ENCODE measurements at places on chromosomes 2 and 18.
A peak's percentile ranks its signal among the peaks of the same experiment; 100 is the strongest.

DNA sequence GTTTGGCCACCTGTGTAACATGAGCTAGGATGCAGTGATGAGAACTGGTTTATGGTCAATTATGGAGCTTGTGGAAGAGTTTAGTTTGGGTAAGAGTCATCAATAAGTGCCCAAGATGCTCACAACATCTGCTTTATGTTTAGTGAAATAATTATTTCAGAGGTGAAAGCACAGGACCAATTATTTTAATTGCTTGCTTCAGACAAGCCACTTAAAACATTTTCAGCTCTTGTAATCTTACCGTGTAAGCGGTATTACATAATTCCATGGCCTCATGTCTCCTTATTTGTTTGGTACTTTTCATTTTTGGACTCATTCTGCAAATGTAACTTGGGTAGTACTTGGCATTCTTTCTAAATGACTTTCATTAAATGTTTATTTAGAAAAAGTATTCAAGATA lies 5.4 kb downstream of the B3GNT2 start:
- DNase-seq: no peak

GRCh38 chr2:61478086-61478485 lies 7.2 kb upstream of the USP34 start:
- DNase-seq: no peak

DNA sequence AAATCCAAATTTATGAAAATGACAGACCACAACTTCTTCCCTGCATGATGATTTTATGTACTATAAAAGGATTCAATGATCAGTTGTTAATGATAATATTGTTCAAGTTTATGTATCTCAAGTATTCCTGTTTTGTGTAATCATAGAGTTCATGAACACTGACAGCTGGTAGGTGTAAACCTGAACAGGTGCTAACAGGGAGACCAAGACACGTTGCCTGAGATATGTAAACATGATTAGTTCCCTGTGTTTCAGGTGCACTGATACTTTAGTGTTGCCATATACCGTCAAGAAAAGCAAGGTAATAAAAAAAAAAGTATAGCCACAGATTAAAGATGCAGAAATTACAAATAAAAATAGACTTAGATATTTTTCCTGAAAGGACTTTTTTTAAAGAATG lies 131.8 kb downstream of the BAZ2B start:
- DNase-seq: no peak

DNA sequence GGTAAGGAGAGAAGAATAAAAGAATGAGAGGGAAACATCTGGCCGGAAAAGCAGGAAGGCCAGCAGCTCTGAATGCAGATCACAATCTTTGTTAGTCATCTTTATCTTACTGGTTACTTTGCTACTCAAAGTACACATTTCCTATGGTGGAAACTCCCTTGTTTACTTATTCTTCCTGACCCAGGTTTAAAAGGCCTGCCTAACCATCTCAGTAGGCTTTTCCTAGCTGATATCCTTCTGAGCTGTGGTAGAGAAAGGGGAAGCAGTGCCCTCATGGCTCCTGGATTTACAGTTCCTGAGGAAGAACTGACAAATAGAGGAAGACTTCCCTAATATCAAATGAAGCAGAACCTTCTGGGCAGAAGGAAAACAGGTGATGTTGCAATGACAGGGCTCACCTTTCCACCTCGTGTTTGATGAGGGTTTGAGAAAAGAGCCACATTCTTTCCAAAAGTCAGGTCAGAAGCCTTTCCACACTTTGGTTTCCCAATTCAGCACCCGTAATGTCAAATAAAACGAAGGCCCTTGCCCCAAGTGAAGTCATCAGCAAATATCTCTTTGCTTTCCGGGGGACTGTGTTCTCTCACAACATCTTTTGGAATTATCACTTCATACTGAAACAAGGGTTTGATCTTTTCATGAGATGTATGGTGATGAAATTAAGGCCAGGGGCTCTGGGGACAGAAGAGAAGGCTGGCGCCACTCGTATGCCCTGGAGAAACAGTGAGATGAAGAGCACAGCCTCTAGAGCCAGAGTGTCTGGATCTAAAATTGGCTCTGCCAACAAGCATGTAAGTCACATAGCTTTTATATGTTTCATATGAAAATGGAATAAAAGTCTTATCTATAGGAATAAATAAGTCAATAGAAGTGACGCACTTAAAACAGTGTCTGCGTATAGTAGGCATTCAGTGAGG lies 26.7 kb upstream of the APOB start:
- no peak for DNase-seq

DNA sequence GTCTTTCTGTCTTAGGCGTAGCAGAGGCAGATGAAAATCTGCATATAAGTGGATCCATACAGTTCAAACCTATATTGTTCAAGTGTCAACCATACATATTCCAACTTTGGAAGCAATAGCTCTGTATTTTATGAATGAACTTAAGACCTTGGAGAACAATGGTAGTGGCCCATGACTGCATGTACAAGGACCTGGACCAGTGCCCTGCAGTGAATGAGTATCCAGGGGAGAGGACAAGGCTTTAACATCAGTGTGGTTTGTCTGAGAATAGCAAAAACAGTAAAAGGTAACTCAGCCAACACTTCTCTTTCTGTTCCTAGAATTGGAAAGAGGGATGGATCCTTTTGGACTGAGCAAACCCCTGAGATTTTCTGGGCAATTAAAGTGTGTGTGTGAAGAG lies 230.8 kb upstream of the LINC00305 start:
- DNase-seq: no peak

- no peak for DNase-seq
Observed at GRCh38 chr2:221477714-221478484, 94.2 kb downstream of the EPHA4 start.

- DNase-seq: no peak
Observed at GRCh38 chr2:126826491-126826890, 72.2 kb upstream of the TEX51 start.

GRCh38 chr18:54684784-54685183 lies 93.7 kb downstream of the DYNAP start:
- no peak for DNase-seq

GRCh38 chr18:21599585-21600525 lies 649 bp downstream of the ESCO1 start:
- no peak for DNase-seq

GRCh38 chr2:73091164-73091563 lies 19.7 kb upstream of the SFXN5 start:
- no peak for DNase-seq

GRCh38 chr18:4060427-4061281 lies 394.5 kb downstream of the DLGAP1 start:
- no peak for DNase-seq

GRCh38 chr18:50162486-50163304 lies 32.3 kb downstream of the MYO5B start:
- no peak for DNase-seq

DNA sequence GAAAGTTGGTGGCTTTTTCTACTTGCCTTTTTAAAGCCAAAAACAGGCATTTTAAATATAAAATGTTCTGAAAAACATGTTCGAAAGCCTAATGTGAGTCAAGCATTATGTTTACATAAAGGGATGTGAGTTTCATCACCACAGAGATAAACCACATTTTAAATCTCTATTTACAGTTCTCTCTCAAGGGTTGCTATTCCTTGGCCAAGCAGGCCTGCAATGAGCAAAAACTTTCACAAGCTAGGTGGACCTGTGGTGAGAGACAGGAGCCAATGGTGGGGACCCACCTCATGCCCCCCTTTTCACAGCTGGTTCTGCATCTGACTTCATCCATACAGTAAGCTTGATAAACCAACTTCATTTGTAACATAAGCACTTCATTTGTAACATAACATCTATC lies 65.1 kb downstream of the CUL3 start:
- peak; percentile 26 for DNase-seq

- no peak for DNase-seq
Observed at GRCh38 chr2:4715065-4715464, 977.1 kb upstream of the SOX11 start.

- no peak for DNase-seq
Observed at GRCh38 chr2:190528521-190529001, 6.0 kb downstream of the NEMP2 start.

GRCh38 chr2:103986001-103986400 lies 867.9 kb upstream of the POU3F3 start:
- no peak for DNase-seq

- peak; percentile 17 for DNase-seq
Observed at GRCh38 chr2:99066075-99066958, 75.2 kb upstream of the C2orf15 start.

DNA sequence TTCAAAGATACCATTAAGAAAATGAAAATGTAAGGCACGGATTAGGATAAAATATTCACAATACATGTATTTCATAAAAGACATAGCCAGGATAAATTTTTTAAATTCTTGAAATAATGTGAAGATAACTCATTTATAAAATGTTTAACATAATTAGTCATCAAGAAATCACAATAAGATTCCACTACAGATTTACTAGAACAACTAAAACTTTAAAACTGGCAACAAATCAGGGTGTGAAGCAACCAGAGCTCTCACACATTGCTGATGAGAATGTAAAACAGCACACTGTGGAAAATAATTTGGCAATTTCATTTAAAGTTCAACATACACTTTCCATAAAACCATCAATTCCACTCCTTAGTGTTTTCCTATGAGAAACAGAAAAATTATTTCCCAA lies 89.6 kb upstream of the UBE2E3 start:
- no peak for DNase-seq

All from activated T-helper 2 cell treated with anti-CD3 and anti-CD28 coated beads, Interferon-gamma antibody, Interleukin-2, Interleukin-4, amounts not matched to agents 10 μg/mL and 5 μg/mL and 100 μg/mL, durations not matched to agents 14 hours and 24 hours and 36 hours (primary cell).